Fibroblast of skin of scalp (primary cell): ENCODE measurements at places on chromosomes 3 and 15.

DNA sequence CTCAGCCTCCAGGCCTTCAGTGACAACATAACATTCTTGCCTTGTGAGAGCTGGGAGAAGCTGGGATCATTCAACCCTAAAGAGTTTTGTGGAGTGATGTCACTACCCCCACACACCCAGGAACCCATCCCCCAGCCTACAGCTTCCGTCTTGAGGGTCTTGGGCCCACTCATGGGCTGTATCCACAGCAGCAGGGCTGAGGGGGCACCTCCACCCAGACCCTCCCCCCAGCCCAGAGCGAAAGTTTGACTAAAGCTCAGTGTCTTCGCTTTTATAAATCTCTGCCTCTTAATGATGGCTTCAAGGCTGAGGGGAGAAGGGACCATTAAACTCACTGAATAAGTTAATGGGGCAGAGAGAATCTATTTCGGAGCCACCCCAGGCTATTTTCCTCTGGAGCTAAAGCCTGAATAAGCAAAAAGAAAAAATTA, 23.8 kb downstream of the NTRK3 start:
- no peak for DNase-seq

GRCh38 chr3:102038477-102039142, 189.3 kb downstream of the NFKBIZ start:
- DNase-seq = no peak

GRCh38 chr3:185822221-185823000, 2.4 kb downstream of the IGF2BP2 start:
- peak; percentile 75 for DNase-seq

GRCh38 chr15:40061212-40061901, 22.4 kb upstream of the SRP14 start:
- no peak for DNase-seq

DNA sequence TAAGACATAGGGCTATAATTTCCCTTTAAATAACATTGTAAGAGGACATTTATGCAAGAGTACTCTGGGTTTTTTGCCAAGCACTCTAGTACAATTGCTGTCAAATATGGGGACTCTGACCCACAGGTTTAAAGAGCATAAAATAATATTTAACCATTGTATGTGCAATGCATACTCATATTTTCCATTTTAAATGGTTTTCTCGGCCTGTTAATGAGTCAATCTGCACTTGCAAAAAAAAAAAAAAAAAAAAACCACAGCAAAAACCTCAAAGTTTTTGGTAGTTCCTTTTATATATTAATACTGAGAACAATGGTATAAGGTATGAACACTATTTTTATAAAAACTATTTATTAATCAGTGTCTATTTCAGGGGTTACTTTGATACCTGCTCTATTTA, 304.0 kb upstream of the CBLB start:
- no peak for DNase-seq
